ENCODE measurements at places on chromosomes 2 and 18. TPM values are rescaled to one million over a fixed set of nuclear protein-coding genes. Genes with fewer than 3 reads are reported as not detected.

GRCh38 chr2:177830881-177831386 lies 241.6 kb downstream of the PDE11A start:
- DNase-seq = no peak

The MYO5B gene
- 31.3 TPM for polyA plus RNA-seq

- DNase-seq = no peak
Measured at GRCh38 chr2:102141011-102141943, 1.3 kb upstream of the IL1R1 start.

The MGAT4A gene
- 24.7 TPM for polyA plus RNA-seq

DNA sequence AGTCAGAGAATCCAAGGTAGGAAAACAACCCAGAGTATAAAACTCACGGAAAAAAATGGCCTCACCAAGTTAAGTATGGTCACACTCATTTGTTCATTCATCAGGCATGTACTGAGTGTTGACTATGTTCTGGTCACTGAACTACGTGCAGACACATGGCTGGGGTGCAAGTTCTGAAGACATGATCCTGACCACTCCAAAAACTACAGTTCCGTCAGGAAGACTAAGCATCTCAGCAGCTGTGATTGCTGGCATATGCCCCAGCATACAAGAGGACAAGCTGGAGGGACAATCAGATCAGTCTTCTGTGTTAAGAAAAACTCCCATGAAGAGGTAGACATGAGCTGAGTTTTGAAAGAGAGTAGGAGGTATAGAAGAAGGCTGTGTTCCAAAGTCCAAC lies 72.8 kb downstream of the TCF4 start:
- no peak for DNase-seq

GRCh38 chr2:61350777-61351176 lies 120.1 kb downstream of the USP34 start:
- DNase-seq = no peak

- no peak for DNase-seq
Measured at GRCh38 chr2:64818664-64819060, 164.9 kb upstream of the SERTAD2 start.

DNA sequence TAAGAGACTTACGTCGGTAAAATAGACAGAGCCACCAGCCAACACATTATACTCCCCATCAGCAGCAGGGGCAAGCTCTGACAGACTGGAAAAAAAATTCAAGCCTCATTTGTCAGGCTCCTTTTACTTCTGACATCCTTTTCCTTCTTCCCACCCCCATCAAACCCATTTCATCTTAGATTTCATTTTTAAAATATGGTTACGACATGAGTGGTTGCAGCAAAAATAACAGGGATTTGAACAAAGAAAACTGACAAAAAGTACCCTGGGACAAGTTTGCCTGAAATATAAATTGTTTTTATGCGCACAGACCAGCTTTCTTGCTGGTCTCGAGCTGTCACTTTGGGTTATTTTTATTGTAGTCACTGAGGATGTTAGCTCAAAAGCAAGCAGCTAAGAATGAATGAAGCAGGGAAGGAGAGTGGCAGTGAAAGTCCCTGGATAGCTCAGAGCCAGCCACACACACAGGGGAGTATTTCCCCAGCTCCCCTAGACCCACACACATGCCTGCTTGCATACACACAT lies 30.7 kb upstream of the LINC00305 start:
- no peak for DNase-seq

GRCh38 chr2:209696836-209697711 lies 74.6 kb upstream of the UNC80 start:
- DNase-seq = no peak

- no peak for DNase-seq
Measured at GRCh38 chr2:23235292-23235691, 149.7 kb upstream of the KLHL29 start.

DNA sequence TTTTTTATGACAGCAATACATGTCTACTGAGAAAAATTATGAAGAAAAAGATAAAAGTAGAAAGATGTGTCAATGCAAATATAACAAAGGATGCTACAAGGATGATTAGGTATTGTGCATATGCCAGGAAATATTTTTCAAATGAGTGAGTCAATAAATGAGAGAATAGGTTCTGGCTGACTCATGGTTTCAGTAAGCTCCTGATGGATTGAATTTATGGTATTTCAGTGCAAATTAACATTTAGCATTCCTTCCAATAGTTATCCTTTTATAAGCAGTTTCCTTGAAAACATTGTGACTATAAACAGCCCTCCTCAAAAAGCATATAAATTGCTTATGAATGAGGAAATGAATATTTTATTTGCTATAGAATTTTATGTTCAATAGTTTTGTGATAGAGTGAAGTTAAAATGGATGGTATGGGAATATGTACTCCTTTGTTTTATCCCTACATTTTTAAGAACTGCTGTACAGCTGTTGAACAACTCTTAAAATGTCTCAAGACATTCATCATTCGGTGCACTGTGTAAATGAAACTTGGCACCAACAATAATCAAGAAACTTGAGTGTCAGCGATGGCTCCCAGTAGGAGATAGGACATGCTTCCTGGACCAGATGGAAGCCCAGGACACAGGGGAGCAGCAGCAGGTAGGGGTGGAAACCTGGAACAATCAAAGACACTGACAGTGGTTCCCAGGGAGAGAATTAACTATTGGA lies 144.7 kb downstream of the PMAIP1 start:
- DNase-seq = no peak

The ACKR3 gene
- 70.5 TPM for polyA plus RNA-seq

- no peak for DNase-seq
Measured at GRCh38 chr18:77008006-77008405, 124.6 kb downstream of the MBP start.

The MSTN gene
- 2.6 TPM for polyA plus RNA-seq

Measured in renal cortex interstitium (tissue), 15 donors.